Osteocyte (in vitro differentiated cells): ENCODE measurements at places on chromosomes 1 and 21.
A peak's percentile ranks its signal among the peaks of the same experiment; 100 is the strongest.

DNA sequence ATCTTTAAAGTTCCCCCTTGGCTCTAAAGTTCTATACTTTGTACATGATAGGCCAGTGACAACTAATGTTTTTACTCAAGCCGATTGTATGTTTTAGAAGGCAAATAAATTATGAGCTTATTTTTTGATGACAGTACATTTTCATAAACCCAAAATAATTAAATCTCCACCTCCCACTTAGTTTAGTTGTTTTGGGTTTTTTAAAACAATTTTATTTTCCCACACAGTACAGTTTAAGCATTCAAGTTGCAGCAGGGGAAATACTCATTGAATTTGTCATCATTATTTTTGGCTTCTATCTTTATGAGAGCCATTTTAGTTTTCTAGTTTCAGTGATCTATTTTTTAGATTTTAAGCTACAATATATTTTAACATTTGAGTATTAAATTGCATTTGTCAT is 93.6 kb downstream of the OLFML2B start:
- DNase-seq: no peak

- DNase-seq: no peak
Measured at GRCh38 chr1:9721606-9722377, 70.3 kb downstream of the PIK3CD start.

DNA sequence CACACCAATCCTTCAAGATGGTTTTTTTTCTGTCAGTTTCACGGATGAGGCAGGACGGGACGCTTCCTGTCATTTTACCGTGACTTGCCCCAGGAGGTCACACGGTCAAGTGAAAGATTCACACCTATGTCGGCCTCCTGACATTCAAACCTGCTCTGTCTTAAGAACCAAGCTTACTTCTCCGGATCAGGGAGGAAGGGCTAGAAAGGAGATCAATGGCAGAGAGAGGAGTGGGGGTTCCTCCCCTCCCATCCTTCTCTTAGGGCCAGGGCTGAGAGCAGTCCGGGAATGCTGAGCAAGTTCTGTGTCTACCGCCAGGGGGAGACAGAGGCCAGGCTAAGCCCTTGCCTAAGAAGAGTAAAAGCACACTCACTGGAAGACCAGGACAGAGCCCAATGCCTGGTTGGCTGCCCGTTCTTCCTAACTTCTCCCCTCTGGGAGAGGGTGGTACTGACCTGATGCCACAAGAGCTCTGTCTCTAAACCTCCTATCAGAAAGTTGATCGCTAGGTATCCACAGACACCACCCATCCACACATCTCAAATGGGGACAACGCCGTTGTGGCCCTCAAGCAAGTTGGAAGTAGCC is 1.1 kb upstream of the PPM1J start:
- DNase-seq: peak; percentile 95

GRCh38 chr1:76465030-76465429 is 390.5 kb downstream of the ST6GALNAC3 start:
- DNase-seq: no peak

GRCh38 chr1:174262349-174263241 is 103.3 kb downstream of the RABGAP1L start:
- DNase-seq: no peak

- DNase-seq: peak; percentile 81
Measured at GRCh38 chr21:38660333-38661196, 145.2 kb upstream of the ETS2 start.

DNA sequence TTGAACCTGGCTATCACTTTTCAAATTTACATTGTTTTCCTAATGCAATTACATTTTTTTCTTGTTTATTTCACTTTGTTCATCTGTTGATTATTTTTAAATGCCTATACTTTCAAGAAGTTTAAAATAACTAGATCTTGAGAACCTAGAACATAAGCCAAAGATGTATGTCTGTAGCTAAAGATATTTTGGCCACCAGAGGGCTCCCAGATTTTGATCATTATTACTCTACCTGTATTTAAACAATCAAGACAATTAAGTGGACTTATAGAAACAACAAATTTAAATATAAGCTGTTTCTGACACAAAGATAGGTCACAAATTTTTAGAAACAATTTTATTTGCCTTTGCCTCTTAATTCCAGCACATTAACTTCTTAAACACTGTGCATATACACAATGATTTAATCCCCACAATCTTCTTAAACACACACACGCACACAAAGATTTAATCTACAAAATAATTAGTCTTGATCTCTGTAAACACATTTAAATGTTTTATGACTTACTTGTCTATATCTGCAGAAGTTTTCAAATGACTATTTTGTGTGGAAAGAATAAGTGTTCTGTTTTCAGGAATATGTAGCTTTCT is 380.0 kb downstream of the DSCAM start:
- no peak for DNase-seq

GRCh38 chr1:58249737-58250586 is 296.6 kb downstream of the OMA1 start:
- no peak for DNase-seq

- DNase-seq: no peak
Measured at GRCh38 chr1:68725001-68725752, 228.3 kb upstream of the DEPDC1 start.

- no peak for DNase-seq
Measured at GRCh38 chr1:118716775-118717174, 271.4 kb downstream of the TBX15 start.

- DNase-seq: no peak
Measured at GRCh38 chr1:74478979-74479378, 33.4 kb downstream of the LRRC53 start.

DNA sequence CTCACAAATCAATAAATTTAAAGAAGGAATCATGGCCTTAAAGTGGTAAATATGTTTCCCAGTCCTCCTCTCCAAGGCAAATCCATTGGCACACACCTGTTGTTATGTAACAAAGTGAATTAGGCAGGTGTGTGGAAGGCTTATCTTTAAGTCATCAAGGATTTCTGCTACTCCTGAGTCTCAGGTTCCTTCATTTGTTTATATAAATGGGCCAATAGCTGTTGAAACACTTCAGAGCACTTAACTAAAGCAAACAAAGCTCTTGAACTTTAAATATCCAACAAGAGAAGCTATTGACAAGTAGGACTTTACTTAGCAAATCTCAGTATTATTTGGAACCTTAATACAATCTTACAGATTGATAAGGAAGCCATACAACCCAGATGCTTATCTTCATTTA is 99.3 kb upstream of the ESRRG start:
- DNase-seq: no peak

- DNase-seq: no peak
Measured at GRCh38 chr1:119956306-119956705, 60.0 kb upstream of the ADAM30 start.

GRCh38 chr1:9730096-9730901 is 78.8 kb downstream of the PIK3CD start:
- DNase-seq: no peak

DNA sequence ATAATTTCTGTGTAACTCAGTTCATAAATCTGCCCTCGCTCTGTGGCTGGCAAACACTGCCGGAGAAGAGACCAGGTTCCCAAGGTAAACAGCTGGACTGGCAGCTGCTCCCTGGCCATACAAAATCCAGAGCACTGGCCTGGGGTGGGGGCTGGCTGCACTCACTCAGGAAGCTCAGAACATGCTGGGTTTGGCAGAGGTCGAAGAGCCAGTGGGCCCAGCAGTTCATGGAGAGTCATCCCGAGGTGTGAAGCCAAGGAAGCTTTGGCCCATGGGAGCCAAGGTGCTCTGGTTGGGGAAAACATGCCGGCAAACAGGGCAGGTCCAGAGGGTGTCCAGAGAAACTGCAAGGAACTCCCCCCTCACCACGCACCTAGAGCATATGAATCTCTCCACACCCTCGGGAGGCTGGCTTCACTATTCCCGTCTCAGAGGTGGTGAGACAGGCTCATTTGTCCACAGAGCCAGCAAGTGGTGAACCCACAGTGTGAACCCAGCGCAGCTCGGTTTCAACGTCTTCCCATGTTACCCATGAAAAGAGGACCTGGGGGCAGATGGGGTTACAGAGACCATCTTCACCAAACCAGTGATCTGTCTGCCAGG is 102.4 kb downstream of the DMRTB1 start:
- DNase-seq: no peak

- DNase-seq: no peak
Measured at GRCh38 chr1:221699577-221699976, 42.3 kb downstream of the DUSP10 start.

DNA sequence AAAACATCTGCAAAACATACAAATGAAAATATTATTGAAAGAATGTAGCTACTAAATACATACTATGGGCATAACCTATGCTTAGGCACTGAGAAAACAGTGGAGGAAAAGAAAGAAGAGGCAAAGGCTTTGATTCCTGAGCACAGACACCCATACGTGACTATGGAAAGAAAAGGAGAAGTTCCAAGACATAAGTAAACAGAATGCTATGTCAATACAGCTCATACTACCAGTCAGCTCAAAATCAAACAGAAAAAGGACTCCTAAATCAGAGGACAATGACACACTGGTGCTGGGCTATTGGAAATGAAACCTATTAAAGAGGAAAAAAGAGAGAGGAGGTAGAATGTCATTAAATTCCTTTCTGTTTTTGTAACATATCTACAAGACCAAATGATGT is 225.4 kb downstream of the SMYD3 start:
- no peak for DNase-seq

DNA sequence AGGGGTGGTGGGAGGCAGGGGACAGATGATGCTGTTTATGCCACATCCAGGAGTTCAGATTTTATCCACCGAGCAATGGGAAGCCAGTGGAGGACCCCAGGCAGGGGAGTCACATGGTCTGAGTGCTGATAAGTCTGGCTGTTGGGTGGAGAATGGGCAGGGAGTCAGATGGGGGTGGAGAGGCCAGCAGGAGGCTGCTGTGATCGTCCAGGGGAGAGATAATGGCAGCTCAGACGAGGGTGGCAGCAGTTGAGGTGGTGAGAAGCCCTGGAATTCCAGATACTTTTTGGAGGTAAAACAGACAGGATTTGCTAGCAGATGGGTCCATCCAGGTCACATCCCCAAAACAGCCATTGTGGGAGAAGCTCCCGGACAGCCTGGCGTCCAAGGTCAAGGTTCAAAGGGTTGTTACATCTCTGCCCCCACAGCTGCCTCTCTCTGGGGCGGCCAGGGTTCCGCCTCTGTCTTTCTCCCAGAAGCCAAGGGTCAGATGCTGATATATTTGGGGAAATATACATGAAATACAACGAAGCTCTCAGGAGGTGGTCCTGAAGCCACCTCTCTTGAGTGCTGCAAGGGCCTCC is 252.1 kb upstream of the TMEM51 start:
- no peak for DNase-seq
